DND-41 (cell line): ENCODE measurements at places on chromosomes 5 and 9.

GRCh38 chr9:134725605-134725940 is 84.0 kb downstream of the COL5A1 start:
- DNase-seq, result no peak

- no peak for DNase-seq
Observed at GRCh38 chr5:176736301-176736930, 73.9 kb upstream of the UNC5A start.

DNA sequence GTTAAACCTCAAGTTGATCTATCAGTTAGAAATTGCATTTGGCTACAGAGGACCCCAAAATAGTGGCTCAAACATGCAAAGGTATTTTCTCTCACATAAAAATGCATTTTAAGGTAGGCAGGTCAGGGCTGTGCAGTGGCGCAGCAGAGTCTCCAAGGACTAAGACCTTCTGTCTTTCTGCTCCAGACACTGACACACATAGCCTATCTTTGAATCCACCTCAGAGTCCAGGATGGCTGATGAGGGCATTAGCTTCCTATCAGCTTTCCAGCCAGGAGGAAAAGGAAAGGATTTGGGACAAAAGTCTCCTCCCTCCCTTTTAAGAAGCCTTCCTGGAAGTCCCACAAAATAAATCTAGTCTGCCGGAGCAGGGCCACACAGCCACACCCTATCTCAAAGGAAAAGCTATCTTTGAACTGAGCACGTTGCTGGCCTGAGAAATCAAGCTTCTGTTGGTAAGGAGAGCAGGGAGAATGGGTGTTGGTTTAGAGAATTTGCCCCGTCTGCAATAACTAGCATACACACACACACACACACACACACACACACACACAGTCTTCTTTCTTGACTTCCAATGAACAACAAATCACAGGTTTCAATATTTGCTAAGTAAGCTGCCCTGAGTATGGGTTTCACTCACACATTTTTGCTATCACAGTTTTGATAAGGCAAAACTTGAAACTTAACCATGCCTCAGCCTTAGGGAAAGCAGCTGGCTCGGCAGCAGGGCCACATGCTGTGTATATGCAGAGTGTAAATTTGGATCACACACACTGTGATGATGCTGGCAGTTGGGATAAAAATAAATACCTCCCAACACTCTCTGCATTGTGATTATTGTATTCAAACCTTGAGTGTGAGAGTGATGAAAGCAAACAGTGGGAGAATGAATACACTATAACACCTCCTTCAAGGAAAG is 116.6 kb upstream of the MAP3K1 start:
- DNase-seq, result no peak

DNA sequence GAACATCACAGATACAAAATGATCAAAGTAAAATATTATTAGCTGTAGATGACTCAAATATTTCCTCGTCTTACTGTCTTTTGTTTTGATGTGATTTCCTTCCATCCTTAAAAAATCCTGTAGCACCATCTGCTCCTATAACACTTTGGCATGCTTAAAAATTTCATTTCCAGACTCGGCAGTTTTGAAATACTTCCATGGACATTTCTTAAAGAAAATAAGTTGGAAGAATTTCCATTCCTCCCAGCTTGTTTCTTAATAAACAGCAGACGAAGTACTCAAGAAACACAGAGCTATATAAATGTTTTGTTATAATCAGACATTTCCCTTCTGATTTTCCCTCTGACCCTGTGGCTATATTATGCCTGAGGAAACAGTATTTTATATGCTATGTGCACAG is 41.2 kb upstream of the SVEP1 start:
- DNase-seq, result no peak

DNA sequence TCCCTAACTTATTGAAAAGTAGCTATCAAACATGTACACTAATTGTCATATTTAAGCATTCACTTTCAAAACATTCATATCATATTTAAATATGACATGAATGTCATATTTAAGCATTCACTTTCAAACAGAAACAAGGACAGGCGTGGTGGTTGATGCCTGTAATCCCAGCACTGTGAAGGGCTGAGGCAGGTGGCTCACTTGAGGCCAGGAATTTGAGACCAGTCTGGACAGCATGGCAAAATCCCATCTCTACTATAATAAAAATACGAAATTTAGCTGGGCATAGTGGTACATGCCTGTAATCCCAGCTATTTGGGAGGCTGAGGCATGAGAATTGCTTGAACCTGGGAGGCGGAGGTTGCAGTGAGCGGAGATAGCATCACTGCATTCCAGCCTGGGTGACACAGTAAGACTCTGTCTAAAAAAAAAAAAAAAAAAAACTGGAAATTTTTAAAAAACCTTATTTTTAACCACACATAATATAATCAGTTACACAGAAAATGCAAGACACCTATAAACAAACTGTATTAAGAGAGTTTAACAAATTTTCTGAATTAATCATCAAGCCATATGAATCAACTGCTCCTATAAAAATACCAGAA is 88.1 kb downstream of the LPAR1 start:
- DNase-seq, result no peak

GRCh38 chr5:980966-981365 is 27.6 kb upstream of the NKD2 start:
- DNase-seq, result no peak

GRCh38 chr5:160361624-160362228 is 8.7 kb downstream of the C1QTNF2 start:
- DNase-seq, result no peak

GRCh38 chr5:118279540-118280294 is 708.6 kb downstream of the DTWD2 start:
- DNase-seq, result no peak

GRCh38 chr5:80867233-80867632 is 92.9 kb upstream of the RASGRF2 start:
- no peak for DNase-seq

- DNase-seq, result no peak
Observed at GRCh38 chr5:444226-444625, 1.2 kb downstream of the EXOC3 start.

DNA sequence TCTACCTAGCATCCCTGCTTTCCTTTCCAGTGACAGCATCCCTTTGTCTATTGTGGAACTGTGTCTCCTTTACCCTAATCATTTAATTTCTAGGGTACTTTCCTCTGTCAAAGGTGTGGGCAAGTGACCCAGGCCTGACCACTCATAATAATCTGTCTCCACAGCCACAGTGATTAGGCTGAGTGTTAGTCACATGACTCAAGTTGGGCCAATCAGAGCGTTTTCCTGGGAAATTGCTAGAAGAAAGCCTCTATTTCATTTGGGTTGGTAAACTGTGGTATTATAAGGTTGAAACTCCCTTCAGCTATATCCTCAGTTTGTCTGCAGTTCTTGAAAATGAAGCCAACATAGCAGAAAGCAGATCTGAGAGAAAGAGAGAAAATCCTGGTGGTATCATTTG is 14.2 kb upstream of the AP3B1 start:
- DNase-seq, result no peak

DNA sequence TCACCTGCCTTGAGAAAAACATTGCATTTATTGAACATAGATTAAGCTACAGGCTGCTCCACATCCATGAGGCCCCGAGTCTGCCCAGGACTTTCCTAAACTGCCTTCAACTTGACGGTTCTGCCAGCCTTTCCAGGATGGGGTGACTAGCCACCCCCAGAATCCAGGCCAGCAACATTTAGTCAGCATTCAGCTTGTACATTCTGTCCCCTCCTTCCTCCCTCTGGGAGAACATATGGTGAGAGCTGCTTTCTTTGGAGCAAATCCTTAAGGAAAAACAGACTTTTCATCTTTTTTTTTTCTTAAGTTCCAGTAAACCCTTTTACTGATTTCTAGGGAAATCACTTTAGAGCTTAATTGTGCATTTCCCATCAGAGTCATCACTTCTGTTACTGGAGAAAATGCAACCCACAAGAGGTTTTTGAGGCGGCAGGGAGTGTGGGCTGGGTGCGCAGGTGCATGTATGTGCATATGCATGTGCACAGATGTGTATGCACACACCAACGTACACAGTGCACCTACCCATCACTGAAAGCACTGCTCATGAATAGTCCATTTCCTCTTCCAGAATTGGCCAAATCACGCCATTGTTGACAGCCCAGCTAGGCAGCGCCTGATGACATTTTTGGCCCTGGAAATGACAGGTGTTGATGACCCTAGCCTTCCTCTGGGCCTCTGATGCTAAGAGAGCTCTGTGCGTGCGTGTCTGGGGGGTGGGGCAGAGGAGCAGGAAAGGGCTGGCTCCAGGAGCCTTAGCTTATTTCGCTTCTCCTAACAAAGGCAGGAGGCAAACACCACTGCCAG is 145.6 kb downstream of the HSD17B3 start:
- no peak for DNase-seq

GRCh38 chr5:115417076-115417475 is 120.6 kb upstream of the CCDC112 start:
- no peak for DNase-seq

DNA sequence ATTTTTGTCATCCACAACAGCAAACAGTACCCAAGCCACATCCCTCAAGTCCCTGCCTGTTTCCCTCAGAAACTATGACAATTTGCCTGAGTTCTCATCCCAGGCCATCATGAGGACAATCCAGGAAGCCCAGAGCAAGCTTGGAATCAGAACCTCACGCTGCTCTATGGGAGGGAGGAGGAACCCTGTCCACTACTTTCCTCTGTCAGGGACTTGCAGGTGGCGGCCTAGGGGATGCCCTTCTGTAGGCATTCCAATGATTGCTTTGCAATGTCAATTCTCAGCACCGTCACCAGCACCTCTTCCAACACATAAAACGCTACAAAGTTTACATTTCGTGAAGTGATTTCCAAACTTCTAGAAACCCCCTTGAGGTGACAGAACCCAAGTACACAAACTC is 170.4 kb upstream of the FSTL4 start:
- no peak for DNase-seq

GRCh38 chr9:90799271-90799852 is 2.3 kb upstream of the SYK start:
- no peak for DNase-seq

GRCh38 chr5:169248550-169248949 is 52.4 kb downstream of the SLIT3 start:
- no peak for DNase-seq

GRCh38 chr9:4382722-4383317 is 83.0 kb upstream of the GLIS3 start:
- no peak for DNase-seq

- DNase-seq, result no peak
Observed at GRCh38 chr9:79408200-79408599, 163.6 kb upstream of the TLE4 start.

DNA sequence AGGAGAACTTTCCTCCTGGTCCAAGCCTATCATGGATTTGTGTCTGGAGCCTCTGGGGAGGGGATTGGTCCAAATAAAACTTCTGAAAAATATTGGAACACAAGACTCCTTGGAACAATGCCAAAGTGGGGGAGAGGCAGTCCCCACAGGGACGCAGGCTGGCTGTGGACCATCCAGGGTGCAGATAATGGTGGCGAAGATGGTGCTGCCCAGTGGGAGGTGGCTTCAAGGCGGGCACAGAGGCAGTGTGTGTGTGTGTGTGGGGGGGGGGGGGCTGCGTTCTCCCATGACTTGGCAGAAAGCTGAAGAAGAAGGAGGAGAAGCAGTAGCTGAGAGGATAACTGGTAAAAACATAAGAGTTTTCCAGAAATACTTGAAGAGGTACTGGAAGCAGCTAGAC is 186.4 kb downstream of the MELK start:
- DNase-seq, result no peak

DNA sequence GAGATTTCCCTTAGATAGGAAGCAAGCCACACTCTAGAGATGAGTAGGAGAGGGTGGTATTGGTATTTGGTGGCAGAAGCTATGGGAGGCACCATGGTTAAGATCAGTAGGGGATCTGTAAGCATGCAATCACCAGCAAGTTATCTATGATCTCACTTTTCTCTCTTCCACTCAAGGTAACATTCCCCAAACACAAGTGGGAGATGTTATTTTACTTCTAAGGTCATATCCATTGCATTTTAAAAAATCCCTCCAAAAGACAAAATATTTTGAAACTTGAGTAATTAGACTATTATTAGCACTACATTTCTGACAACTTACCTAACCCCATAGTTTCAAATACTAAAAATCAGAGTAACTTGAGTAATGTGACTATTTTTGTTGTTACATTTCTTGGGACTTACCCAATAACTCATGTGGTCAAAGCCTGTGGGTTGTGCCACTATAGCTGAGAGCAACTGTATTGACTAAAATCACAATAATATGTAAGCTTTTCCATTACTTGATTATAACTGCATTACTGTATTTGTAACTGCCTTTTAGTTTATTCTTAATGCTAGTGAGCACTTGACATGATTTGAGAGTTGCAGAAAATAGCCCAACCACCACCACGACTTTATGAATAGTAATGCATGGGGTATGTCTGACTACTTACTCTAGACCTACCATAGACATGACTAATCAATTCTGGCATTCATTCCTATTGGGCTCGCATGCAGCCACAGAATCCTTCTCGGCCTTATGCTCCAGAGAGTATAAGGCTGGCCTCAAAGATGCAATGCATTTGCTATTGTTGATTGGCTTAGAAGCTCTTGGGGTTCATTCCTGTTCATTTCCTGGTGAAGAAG is 264.7 kb downstream of the TRIM32 start:
- no peak for DNase-seq

- no peak for DNase-seq
Observed at GRCh38 chr9:122930541-122931225, 629 bp downstream of the ZBTB26 start.

DNA sequence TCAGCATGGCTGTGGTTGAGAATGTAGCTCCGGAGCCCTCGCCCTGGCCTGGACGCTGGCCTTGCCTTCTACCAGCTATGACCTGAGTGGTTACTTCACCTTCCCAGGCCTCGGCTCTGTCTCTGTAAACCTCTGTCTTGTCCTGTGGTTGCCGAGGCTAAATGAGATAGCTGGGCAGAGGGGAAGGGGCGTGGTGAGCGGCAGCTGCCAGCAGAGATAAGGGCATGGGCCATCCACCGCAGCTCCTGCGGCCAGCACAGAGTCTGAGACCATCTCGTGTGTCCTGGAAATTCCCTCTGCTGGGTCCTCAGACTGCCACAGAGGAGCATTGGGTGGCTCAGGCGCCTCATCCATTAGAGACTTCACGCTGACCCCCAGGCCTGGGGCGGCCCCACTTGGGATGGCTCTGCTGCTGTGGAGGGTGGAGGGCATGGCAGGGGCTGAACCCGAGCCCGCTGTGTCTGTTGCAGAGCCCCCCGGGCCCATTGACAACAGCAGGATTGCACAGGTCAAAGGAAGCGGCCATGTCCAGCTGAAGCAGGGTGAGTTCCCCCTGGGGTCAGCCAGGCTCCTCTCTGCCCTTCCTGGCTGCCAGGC is 43.9 kb downstream of the USP20 start:
- no peak for DNase-seq

DNA sequence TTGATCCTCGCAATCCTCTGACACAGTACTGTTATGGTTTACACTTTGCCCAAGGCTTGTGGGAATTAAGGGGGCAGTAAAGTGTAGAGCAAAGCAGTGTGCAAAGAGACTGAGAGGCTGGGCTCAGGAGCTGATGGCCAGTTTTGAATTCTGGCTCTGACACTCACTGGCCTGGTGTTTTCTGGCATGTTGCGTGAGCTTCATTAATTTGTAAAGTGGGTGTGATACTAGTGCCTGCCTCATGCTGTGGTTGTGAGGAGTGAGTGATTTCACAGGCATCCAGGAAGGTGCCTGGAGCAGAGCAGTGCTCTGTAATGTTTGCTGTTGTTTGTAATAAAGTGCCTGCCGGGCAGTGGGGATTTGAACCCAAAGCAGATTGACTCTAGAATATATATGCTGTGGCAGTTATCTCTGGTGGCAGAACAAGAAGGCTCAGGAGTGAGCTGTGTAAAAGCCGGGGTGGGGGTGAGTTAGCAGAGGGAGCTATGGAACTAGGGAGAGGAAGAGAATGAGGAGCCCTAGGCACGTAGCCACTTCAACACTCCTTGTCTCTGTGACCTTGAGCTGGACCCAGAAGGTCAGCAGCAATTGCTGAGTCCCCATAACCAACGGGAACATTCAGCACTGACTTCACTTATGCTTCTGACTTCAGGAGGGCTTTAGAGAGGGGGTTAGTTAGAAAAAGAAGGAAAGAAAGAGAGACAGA is 108.5 kb downstream of the DOCK2 start:
- DNase-seq, result no peak
